ENCODE measurements at places on chromosomes 7 and 10. TPM values are rescaled to one million over a fixed set of nuclear protein-coding genes. Genes with fewer than 3 reads are reported as not detected.

The DKK1 gene
- total RNA-seq: 2.0 TPM

The C10orf62 gene
- 0.73 TPM for total RNA-seq

The CUZD1 gene
- total RNA-seq: 0.91 TPM

The ADARB2 gene
- total RNA-seq: 8.2 TPM

The GATA3 gene
- total RNA-seq: 0.09 TPM

The TAC1 gene
- total RNA-seq: 15.6 TPM

The NOS3 gene
- total RNA-seq: 1.5 TPM

The TWIST1 gene
- 2.7 TPM for total RNA-seq

The NPFFR1 gene
- 0.54 TPM for total RNA-seq

The FAM171A1 gene
- 29.7 TPM for total RNA-seq

The DNA2 gene
- total RNA-seq: 30.8 TPM

The NPTX2 gene
- total RNA-seq: 41.8 TPM

The FAM149B1 gene
- 25.9 TPM for total RNA-seq

The CFAP43 gene
- total RNA-seq: 9.1 TPM

The TMEM176B gene
- 4.3 TPM for total RNA-seq

The SYT15 gene
- total RNA-seq: 1.8 TPM

The LEP gene
- 0.09 TPM for total RNA-seq

The ITPRIP gene
- 4.3 TPM for total RNA-seq

The FBXO24 gene
- 0.45 TPM for total RNA-seq

The PLXNA4 gene
- total RNA-seq: 20.4 TPM

The CFAP70 gene
- 3.6 TPM for total RNA-seq

The DNAJB6 gene
- 100 TPM for total RNA-seq

The OR6V1 gene
- total RNA-seq: not detected

The HGF gene
- 1.7 TPM for total RNA-seq

The KCNIP2 gene
- 8.3 TPM for total RNA-seq

The TET1 gene
- 41.6 TPM for total RNA-seq

The ASIC3 gene
- 1.6 TPM for total RNA-seq

The TFPI2 gene
- 1.4 TPM for total RNA-seq

The HNRNPA2B1 gene
- total RNA-seq: 193 TPM

The MSMB gene
- total RNA-seq: not detected

The CYP2W1 gene
- total RNA-seq: not detected

The DMBT1 gene
- total RNA-seq: 0.36 TPM

The HOXA9 gene
- not detected for total RNA-seq

The PRRT4 gene
- 6.5 TPM for total RNA-seq

The PRKG1 gene
- total RNA-seq: 58.3 TPM

The TLX1 gene
- not detected for total RNA-seq

The WDR86 gene
- 33.8 TPM for total RNA-seq

The FAM25C gene
- not detected for total RNA-seq

The CALML5 gene
- not detected for total RNA-seq

The PNLIP gene
- not detected for total RNA-seq

The DOCK4 gene
- total RNA-seq: 99.4 TPM

The OPALIN gene
- total RNA-seq: not detected

The UPK3BL1 gene
- total RNA-seq: 68.1 TPM

The TDRD1 gene
- total RNA-seq: 0.45 TPM

The GNB2 gene
- 49.2 TPM for total RNA-seq

The SLC26A3 gene
- 0.54 TPM for total RNA-seq

The CLDN3 gene
- total RNA-seq: 0.36 TPM

The KBTBD2 gene
- total RNA-seq: 66.1 TPM

The STK31 gene
- total RNA-seq: 1.5 TPM

The SHH gene
- 3.4 TPM for total RNA-seq

The CCDC136 gene
- 79.1 TPM for total RNA-seq

The NSMCE4A gene
- 41.6 TPM for total RNA-seq

The ABCB4 gene
- total RNA-seq: 3.8 TPM

Data from cerebellum (tissue), 4 donors.